Endothelial cell of coronary artery (primary cell): ENCODE measurements at places on chromosomes 13 and 19. TPM values are rescaled to one million over a fixed set of nuclear protein-coding genes. Genes with fewer than 3 reads are reported as not detected.

Gene CEACAM3
- not detected in 2 replicates for total RNA-seq

Gene NFIC
- 24.3 and 43.8 TPM in 2 replicates for total RNA-seq

Gene GGN
- total RNA-seq: under 0.01 and 0.18 TPM in 2 replicates

Gene SHISA7
- not detected in 2 replicates for total RNA-seq

Gene FGF14
- total RNA-seq: not detected in 2 replicates

Gene SYDE1
- 6.6 and 13.2 TPM in 2 replicates for total RNA-seq

Gene IFNL1
- total RNA-seq: not detected in 2 replicates

Gene MYH14
- under 0.01 and 0.09 TPM in 2 replicates for total RNA-seq

Gene FGF9
- not detected in 2 replicates for total RNA-seq

Gene C13orf42
- total RNA-seq: 0.09 TPM in 1 of 2 replicates, not detected in the other

Gene KLK2
- not detected in 2 replicates for total RNA-seq

Gene CACNA1A
- total RNA-seq: 0.09 and 0.18 TPM in 2 replicates

Gene HOMER3
- total RNA-seq: 120 and 160 TPM in 2 replicates

Gene TNNI3
- total RNA-seq: not detected in 2 replicates

Gene ZNF296
- 0.09 TPM in 2 replicates for total RNA-seq
